T follicular helper cell (primary cell): ENCODE measurements at places on chromosomes 4 and X.

GRCh38 chr4:77031544-77031943 lies 44.2 kb downstream of the CCNI start:
- DNase-seq: no peak

- DNase-seq: no peak
Measured at GRCh38 chr4:82688091-82688795, 110.4 kb downstream of the SCD5 start.

- no peak for DNase-seq
Measured at GRCh38 chr4:156941940-156942548, 29.6 kb downstream of the PDGFC start.

DNA sequence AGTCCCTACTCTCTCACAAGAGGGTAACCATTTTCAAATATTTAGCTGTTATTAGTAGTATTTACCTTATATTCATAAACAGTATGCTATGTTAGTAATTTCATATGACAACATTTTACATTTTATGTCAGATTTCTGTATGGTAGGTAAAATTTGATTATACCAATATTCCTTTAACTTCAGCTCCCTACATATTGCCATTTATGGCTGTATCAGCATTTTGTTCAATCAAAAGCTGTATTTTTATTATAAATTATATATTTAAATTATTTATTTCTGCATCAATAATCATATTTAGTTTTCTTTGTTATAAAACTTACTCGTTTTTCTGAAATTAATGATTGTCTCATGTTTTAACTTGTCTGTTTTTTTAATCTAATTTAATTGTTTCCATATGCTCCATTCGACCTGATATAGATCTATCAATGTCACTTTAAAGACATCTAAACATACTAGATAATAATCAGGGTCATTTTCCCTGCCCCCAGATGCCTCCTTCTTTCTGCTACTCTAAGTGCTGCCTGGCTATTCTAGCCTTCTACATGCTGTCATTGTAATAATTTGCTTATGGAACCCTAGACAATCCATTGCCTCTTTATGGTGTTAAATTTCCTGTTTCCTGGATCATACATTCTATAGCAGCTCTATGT lies 1976.7 kb upstream of the ADGRL3 start:
- DNase-seq: no peak

- DNase-seq: no peak
Measured at GRCh38 chr4:67558493-67558892, at the start of gene STAP1. TSS of gene STAP1 (plus strand) at chr4:67558727. CDS start at chr4:67558810, 83 bp downstream.

GRCh38 chrX:50668860-50669259 lies 145.1 kb downstream of the SHROOM4 start:
- no peak for DNase-seq

DNA sequence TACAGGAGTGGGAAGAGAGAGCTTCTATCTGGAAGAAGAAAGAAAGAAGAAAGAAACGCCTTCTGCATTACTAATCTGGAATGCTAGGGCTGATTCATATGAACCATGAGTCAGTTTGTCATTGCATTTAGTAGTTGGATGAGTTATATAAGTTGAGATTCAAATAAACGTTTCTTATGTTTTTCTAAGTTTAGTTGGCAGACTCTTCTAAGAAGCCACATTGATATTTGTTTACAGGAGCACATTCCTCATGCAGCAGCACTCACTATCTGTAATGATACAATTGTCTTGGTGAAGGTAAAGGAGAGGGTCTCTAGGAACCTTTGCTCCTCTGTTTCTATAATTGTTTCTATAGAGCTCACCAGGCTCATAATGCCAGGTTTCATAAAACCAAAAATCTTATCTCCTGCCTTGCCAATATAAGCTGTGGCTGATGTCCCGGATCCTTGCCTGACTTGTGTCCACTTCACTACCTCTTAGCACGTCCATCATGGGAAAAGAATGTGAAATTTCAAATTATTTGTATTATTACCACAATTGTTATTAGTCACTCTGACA lies 39.5 kb downstream of the HOPX start:
- DNase-seq: no peak

- DNase-seq: no peak
Measured at GRCh38 chr4:119299741-119300100, 22.2 kb downstream of the FABP2 start.

DNA sequence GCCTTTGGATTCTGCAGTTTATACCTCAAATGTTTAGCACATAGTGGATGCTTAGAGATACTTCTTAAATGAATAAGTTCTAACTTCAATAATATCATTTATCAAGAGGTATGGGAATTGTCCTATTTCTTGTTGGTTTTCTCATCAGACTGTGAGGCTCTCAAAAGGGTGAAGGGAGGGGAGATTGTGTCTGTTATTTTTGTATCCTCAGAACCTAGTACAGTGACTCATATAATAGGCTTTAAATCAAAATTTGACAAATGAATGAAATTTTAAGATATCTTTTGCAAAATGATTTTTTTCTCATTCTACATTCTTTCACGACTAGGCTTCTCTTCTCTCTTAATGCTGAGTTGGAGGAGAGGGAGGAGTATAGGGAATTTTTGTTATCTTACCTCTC lies 89.5 kb downstream of the KDR start:
- no peak for DNase-seq

- no peak for DNase-seq
Measured at GRCh38 chr4:7952615-7953014, 13.0 kb upstream of the AFAP1 start.
